ENCODE measurements at places on chromosomes 5 and 9.

DNA sequence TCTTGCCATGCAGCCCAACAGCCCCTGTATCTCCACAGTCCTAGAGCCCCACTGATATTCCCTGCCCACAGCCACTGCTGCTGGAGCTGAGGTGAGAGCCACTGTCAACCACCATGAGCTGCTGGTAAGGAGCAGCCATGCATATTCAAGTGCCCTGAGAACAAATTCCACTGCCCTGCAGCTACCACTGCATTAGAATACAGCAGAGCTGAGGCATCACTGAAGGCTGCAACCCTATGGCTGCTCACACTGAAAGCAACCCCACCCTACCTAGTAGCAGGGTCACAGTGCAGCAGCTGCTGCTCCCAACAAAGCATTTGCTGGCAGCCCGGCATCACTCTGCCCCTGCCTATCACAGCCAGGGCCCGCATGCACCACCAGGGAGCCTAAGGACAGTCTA is 68.6 kb downstream of the SKIC3 start:
- no peak for DNase-seq

DNA sequence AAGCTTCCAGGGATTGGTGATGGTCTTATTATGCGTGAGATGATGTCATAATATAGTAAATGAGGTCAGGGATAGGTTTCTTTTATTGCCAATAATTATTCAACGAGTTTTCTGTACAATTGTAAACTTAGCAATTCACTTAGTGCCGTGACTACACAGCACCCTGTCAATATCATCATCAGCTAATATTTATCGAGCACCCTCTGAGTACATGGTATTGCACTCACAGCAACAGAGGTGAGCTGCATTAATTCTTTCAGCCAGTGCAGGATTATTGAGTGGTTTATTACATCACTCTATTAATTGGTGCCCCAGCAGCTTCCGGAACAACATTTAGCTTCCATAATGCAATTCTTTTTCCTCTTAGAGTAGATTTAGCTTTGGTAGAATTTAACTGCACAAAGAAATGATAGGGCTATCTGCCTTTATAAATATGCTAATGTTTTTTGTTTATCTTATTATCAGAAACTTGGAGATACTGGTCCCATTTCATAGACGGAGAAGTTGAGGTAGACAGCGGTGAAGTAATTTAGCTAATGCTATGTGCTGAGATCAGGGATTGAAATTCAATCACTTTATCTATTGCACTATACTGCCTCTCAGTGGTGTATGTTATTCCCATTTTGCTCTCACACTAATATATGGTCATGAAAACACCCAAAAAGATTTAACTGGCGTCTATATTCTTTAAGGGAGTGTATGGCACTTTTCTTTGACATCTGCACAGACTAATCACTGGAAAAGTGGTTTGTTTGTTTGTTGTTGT is 726.1 kb upstream of the WWC1 start:
- DNase-seq = no peak

DNA sequence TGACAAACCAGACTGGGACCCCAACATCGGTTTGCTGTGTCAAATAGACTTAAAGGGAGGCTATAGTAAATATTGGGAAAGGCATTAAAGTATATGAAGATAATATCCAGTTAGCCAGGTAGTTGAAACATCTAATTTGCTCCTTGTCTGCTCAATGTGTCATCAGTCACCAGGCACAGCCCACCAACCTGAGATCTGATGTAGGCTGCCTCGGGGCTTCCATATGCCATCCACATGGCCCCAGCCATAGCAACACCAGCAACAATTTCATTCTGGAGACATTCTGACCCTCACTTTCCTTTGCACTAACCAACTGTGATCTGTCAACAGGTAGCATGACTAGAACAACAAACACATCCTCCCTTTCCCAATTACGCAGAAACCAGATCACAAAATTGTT is 196.0 kb downstream of the NR2F1-AS1 start:
- no peak for DNase-seq

GRCh38 chr9:132732326-132733259 is 62.3 kb downstream of the GTF3C4 start:
- DNase-seq = no peak

GRCh38 chr5:19229179-19229835 is 758.7 kb downstream of the CDH18 start:
- DNase-seq = no peak

DNA sequence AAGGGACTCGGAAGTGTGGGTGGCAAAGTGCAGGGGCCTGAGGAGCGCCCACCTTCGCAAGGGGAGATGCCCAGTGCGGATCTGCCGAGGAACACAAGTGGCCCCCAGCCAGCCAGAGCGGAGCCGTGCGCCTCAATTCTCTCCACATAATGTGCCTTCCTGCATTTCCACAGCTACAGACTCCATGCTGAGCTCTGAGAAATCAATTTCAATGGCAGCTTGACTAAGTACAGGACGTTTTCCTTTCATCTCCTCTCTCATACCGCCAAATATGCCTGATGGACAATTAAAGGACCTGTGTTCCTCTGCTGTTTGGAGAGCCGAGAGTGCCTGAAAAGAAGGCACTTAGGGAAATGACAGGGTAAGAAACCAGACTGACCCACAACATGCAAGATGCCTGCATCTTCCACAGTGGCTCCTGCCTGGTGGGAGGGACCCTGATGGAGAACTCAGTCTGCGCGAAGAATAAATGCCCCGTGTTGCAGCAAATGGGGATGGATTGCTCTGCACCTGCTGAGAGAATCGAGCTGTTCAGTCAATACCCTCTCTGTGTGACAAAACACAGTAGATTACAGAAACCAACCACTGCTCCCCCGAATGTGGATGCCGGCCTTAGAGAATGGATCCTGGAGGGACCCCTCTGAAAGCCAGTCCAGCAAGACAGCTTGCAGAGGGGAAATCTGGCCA is 38.6 kb upstream of the OLFM1 start:
- no peak for DNase-seq

DNA sequence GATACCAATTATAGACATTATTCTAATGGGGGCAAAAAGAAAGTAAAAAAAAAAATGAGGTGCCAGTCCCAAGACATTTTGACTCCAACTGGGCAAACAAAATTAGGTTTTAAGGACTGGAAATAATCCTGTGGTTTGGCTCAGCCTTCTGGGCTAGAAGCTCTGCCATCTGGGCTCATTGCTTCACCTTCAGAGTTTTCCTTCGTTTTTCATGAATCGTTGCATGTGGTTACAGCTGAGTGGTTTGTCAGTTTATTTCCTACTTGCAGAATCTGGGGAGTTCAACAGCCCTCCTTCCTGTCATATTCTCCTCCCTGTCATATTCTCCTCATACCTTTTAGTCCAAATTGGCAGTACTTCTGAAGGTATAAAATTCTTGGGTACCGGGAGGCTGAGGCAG is 12.0 kb downstream of the UGT3A2 start:
- DNase-seq = no peak
